ENCODE measurements at places on chromosomes 7 and 10.

GRCh38 chr10:109726473-109726872 lies 196.8 kb downstream of the XPNPEP1 start:
- no peak for DNase-seq

DNA sequence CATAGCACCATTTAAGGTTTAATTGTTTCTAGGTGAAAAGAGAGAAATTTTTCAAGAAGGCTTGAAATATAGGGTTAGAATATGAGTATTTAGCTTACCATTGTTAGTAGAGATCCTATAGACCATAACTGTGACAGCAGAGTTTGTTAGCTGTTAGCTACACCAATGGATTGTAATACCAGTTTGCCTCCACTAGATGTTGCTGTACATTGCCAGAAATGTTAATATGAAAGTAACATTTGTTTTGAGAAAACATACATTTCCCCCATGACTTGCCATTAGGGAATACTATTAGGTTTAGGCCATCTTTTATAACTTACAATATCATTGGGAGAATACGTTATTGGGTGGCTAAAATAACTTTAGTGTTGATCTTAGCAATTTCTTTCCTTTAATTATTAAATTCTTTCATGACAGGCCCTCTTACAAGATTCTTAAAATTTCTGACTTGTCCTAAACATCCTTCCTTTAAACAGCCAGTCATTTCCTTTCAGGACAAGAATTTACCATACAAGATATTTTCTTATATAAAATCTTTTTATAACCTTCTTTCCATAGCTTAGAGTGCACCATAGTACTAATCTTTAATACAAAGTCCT lies 39.5 kb downstream of the ZNF117 start:
- DNase-seq, result no peak

GRCh38 chr10:110651044-110651958 lies 7.2 kb downstream of the RBM20 start:
- DNase-seq, result peak; percentile 54

DNA sequence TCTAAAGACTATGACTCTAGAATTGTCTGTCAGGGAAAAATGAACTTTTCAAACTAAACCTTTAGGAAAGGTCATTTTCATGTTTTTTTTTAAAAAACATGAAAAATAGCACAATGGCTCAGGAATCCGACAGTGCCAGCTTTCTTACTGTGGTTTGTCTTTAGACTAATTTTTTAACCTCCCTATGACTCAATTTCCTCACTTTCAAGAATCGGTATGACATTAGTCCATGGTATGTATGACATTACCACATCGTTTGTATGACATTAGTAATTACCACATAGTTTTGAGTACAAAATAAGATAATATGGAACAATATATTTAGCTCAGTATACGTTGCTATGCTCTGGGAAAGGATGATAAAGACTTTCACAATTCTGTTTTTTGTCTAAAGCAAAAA lies 383.2 kb downstream of the PTPRN2 start:
- DNase-seq, result no peak

DNA sequence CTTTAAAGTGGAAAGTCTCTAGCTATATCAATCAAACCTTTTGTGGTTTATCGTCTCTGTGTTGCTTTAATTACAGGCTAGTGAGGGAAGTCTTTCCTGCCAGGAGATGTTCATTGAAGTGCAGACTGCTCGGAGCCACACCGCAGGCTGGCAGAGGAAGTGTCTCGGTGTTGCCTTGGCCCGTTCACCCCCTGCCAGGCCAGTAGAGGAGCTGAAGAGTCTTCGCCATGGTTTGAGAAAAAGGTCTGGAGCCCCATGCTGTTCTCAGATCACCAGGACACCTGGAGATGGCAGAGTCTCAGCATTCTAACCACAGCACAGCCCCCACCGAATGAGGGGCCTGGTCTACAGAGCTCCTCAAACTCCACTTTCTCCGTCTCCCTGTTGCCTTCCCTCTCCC lies 275.9 kb upstream of the PLPP4 start:
- no peak for DNase-seq

DNA sequence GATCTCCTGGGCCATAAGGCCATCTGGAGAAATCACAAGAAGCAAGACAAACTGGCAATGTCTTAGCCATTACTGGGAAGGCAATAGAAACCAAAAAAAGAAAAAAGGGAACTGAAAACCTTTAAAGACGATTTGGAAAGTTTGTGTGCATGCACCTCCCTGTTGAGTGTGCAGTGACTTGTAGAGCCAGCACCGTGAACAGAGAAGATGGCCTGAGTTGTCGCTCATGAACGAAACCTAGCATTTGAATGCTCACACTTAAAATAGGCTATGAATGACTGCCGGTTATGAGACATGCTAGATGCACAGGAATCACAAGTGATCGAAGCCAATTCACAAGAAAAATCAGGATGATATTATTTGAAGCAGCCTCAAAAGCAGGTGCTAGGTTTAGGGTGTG lies 151.3 kb upstream of the ADO start:
- DNase-seq, result no peak

GRCh38 chr7:76142861-76143260 lies 58.8 kb upstream of the SRRM3 start:
- no peak for DNase-seq

- DNase-seq, result peak; percentile 86
These were observed 1.2 kb upstream of the ATP6V0E2 start for GRCh38 chr7:149872419-149873073.

Data from femur (tissue), 1 donor.